ENCODE measurements at places on chromosomes 12 and 14.

DNA sequence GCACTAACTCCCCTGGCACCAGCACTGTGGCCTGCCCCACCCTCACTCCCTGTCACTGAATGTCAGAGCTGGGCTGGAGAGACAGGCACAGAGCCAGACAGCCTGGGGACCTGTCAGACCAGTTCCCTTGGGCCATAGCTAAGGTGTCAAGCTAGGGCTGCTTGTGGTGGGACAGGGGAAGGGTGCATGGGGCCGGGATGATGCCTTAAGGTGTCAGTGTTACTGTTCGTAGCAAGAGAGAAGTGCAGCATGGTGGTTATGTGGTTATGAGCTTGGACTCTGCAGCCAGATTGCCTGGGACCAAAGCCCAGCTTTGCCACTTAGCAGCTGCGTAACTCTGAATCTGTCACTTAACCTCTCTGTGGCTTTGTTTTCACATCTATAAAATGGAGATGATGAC lies 3.8 kb downstream of the RAPGEF3 start:
- DNase-seq = no peak

GRCh38 chr14:93263416-93263815 lies 56.4 kb downstream of the UBR7 start:
- DNase-seq = no peak

GRCh38 chr14:70782361-70782760 lies 27.0 kb downstream of the MAP3K9 start:
- DNase-seq = no peak

- DNase-seq = no peak
Measured at GRCh38 chr12:106585105-106585520, 2.3 kb downstream of the RFX4 start.

DNA sequence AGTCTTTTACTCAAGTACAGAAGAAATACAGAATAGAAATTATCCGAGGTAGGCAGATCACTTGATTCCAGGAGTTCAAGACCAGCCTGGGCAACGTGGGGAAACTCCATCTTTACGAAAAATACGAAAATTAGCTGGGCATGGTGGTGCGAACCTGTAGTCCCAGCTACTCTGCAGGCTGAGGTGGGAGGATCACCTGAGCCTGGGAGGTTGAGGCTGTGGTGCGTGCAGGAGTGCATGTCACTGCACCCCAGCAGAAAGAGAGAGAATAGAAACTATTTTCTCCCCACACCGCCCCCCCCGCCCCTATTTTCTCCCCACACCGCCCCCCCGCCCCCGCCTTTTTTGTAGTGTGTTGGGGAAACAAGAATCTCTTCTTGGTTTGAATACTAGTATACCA lies 2.2 kb downstream of the DNM1L start:
- DNase-seq = no peak

- no peak for DNase-seq
Measured at GRCh38 chr12:13727707-13728195, 253.7 kb downstream of the GRIN2B start.

DNA sequence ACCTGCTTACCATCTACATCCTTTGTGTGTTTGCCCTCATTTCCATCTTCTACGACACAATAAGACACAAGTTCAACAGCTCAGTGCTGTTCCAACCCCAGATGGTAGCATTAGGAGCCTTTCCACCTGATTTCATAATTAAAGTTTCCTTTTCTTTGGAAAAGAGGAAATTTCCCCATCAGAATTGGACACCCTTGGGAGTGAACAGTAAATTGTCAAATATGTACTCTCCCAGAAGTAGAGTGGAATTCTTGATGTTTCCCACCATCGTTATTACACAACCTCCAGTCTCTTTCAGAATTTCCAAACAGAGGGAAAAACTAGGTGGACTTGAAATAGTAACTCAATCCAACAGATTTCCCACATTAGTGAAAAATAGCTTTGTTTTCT lies 337.6 kb upstream of the OR4E1 start:
- no peak for DNase-seq

DNA sequence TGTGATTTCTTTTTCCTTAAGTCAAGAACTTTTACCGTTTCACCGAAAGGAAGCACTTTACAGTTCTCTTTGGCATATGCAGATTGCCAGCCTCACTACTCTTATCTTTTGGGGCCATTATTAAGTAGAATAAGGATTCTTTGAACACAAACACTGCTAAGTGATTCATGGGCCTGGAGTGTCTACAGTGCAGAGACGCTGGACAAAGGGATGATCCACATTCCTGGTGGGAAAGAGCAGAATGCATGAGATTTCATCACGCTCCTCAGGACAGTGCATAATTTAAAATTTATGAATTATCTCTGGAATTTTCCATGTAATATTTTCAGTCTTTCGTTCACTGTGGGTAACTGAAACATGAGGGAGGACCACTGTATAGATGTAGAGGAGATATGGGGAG lies 90.2 kb downstream of the TTLL5 start:
- no peak for DNase-seq

GRCh38 chr12:93520454-93520853 lies 52.0 kb upstream of the SOCS2 start:
- no peak for DNase-seq

GRCh38 chr12:21542403-21542802 lies 16.3 kb downstream of the SPX start:
- no peak for DNase-seq

- no peak for DNase-seq
Measured at GRCh38 chr12:59940631-59941342, 345.0 kb downstream of the SLC16A7 start.

DNA sequence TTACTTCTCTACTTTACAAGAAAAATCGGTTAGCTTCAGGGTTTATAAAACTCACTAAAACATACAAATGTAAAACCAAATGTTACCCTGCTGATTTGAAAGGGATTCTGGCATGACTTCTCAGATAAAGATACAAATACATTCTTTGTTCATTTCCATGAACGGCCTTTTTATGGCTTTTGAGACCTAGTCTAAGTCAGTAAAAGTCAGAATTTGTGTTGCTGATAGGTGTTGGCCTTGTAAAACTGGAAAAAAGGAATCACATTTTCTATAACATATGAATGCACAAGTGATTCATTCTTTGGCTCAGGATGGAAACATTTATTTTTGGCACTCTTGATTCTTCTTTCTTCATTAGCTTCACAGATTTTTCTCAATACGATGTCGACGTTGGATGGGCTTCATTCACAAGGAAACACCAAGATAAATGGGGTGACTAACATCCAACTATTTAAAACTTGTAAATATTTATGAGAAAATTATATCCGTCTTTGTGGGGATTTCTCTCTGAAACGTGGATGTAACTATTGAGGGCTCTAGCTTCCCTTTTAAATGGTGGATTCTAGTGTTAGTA lies 27.0 kb upstream of the CPM start:
- DNase-seq = no peak

DNA sequence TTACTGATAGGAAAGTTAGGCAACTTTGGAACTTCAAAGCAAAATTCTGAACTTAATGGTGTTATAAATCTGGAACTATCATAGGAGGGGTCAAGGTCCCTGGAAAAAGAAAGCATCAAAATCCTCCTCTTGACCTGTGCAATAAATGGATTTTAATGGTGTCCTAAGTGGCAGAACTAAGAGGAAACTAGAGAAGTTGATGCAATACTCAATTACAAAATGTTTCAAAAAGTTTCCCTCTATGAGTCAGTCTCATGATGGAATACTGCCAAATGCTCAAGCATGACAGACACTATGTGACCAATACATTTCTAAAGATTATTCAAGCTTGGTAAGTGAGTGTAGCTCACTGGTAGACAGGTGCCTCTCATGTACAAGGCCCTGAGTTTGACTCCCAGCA lies 47.7 kb upstream of the ERGIC2 start:
- DNase-seq = no peak

GRCh38 chr14:55589171-55589570 lies 9.2 kb downstream of the KTN1 start:
- DNase-seq = no peak

DNA sequence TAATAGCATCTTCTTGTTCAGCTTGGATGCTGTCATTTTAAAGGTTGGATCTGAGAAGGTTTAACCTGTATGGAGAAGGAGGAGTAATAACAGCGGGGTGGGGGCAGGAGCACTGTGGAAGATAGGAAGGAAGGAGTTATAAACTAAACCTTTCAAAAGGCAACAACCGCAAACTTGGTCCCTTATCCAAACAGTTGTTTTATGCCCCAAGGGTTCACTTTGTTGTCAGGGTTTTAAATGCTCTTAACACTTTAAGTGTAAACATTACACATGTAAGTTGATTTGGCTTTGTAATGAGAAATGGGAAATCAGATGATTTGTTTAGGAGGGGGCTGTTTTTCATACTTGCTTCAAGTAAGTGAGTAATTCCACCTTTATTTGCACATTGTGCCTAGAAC lies 3.0 kb downstream of the NPAS3 start:
- no peak for DNase-seq

GRCh38 chr12:90122681-90123080 lies 414.0 kb upstream of the ATP2B1 start:
- DNase-seq = peak; percentile 65
